NCI-H187 (cell line): ENCODE measurements at places on chromosomes 3 and 15.

DNA sequence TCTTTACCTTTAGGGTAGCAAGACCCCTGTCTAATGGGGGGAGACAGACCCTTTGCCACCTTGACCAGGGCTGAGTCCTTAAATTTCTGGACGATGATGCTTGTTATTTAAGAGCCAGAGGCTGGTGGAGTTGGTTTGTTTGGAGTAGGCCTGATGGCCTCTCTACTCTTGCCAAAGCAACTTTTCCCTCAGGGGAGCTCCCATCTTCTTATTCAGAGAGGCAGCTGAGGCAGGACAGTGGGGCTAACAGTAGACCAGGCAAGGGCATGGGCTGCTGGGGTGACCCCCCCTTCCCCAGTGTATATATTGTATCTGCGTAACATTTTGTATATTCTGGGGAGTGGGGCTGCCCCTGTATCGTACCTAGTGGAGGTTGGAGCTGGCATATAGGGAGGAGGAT, 10.3 kb downstream of the RPS17 start:
- no peak for DNase-seq

DNA sequence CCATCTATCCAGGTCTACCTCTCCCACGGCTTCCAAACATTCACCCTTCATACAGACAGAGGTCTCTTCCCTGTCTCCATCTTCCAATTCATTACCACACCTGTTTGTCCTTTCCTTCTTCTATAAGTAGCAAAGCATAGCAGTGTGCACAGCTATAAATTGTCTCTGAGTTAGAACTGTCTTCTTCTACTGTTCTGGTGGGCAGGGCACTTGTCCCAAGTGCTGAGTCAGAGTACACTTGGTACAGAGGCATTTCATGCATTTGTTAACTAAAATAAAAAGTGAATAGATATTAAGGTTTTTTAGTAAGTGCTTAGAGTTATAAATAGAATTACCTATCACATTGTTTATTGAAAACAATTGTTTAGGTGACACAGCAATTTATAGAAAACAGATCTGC, 150.1 kb upstream of the CCDC54 start:
- DNase-seq, result no peak

DNA sequence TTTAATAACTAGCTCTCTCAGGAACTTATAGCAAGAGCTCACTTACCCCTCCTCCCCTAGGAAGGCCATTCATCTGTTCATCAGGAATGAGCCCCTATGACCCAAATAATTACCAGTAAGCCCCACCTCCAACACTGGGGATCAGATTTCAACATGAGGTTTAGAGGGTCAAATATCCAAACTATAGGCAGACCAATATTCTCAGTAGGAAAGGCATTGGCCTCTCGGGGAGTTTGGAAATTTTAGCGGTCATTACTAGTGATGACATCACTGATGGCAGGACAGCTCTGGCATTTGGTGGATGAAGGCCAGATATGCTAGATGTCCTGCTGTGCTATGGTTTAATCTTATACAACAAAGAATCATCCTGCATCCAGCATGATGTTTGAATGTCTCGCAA, 15.2 kb upstream of the CD47 start:
- no peak for DNase-seq

- DNase-seq, result no peak
Measured at GRCh38 chr3:57518276-57518915, 25.7 kb downstream of the DNAH12 start.

- DNase-seq, result no peak
Measured at GRCh38 chr3:142282503-142282902, 57.1 kb upstream of the GK5 start.
